ENCODE measurements at places on chromosomes 5 and 9.

DNA sequence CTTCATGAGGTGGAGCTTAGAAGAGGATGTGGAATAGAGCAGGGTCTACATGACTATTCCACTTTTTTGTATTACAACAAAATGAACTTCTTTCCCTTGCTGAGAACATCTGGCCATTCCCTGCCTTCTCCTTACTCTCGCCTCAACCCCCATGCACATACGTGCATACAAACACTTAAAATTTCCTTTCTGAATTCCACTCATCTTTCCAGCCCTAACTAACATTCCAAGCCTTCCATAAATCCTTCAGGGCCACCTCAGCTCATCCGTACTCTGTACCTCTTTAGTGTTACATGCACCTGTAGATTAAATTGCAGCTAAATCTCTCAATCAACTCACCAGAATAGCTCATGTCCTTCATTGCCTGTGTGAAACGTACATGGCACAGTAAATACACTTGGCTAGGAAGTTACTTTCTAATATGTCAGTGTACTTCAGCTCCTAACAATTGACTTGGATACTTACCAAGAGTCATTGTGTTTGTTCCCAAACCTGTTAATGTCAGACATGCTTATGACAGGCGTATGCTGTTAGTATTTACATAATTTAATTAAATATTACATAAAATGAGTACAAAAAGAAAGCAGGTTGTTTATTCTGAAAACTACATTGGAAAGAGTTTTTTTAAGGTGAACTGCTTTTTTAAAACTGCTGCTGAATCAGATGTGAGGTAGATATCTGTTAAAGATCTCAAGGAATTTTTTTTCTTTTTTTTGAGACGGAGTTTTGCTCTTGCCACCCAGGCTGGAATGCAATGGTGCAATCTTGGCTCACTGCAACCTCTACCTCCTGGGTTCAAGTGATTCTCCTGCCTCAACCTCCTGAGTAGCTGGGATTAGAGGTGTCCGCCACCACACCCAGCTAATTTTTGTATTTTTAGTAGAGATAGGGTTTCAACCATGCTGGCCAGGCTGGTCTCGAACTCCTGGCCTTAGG, 55.7 kb downstream of the GLIS3 start:
- no peak for DNase-seq

- DNase-seq = no peak
Measured at GRCh38 chr9:75953218-75953617, 62.7 kb downstream of the PCSK5 start.

GRCh38 chr9:135014311-135015010, 73.0 kb upstream of the OLFM1 start:
- no peak for DNase-seq

- no peak for DNase-seq
Measured at GRCh38 chr9:103789686-103790085, 304.4 kb upstream of the SMC2 start.

GRCh38 chr5:150107909-150108447, 21.6 kb upstream of the CSF1R start:
- DNase-seq = no peak

- no peak for DNase-seq
Measured at GRCh38 chr5:115214541-115214940, 44.8 kb upstream of the TRIM36 start.

DNA sequence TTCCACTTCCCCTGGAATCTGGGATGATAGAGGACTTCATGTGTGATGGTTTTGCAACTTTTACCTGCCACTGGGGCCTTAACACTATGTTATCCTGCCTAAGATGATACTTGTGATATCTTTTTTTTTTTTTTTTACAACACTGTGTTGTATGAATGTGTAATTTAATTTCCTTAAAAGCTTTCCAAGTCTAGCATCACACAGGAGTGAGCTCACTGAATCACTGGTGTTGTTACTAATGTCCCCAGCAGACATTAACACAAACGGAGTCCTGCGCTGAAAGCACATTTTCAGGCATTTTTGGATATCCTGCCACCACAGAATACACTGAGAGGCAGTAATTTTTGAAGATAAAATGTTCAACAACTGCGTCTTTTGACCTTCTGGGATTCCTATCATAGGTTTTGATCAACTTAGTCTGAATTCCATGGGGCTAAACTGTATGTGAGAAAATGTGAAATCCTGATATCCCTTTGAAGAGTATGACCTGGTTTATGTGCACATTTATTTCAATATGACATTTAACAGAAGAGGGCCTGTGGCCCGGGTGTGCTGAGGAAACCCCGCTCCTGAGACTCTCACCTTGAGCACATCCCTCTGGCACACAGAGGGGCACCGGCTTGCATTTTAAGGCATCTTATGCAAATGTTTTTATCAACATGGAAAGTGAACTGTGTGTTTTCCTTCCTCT, 118.0 kb downstream of the FSTL4 start:
- no peak for DNase-seq

DNA sequence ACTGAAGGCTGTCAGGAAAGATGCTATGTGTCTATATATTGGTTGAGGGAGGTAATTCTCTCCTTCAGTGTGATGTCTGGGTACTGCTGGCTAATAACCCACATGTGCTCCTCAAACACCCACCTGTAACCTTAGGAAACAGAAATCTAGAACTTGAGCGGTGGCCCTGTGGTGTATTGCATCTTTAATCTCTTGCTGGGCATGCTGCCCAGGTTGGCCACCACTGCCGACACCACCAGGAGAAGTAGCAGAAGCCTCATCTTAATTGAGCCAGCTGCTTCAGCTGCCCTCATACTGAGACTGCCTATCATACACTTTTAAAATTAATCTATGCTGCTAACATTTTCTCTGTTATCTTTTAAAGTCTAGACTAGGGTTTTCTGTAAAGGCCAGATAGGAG, 103.5 kb upstream of the C5orf63 start:
- no peak for DNase-seq

DNA sequence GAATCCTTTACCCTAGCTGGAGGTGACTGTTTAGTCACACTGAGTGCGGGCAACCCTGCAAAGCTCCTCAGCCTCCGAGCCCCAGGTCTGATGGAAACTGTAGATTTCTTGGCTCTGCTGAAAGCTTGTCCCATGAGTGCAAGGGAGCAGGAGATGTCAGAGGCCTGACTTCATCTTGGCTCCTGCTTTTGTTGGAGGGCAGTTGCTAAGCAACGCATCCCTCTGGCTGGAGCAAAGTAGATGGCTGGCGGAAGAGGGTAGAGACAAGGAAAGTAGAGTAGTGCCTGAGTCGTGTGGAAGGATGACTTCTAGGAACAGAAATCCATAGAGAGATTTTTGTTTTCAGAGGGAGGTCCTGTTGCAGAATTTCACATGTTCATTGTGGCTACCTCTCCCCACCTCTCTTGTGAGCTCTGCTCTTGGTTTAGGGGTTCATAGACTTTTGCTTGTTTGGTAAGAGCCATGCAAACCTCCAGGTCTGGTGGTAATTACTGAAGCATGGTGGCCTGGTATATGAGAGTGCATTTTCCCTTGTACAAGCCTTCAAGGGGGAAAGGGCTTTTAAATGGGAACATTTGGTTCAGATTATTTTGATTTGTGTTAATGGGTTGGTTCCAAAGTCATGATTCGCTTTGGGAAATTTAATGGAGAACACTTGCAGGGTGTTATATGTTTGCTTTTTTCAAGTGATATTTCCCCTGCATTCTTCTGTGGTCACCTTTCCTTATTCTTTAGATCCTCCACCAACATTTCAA, 71.5 kb downstream of the ARHGAP26 start:
- DNase-seq = no peak

- DNase-seq = no peak
Measured at GRCh38 chr5:36722900-36723299, 116.5 kb downstream of the SLC1A3 start.

- no peak for DNase-seq
Measured at GRCh38 chr5:111735583-111736270, 21.3 kb downstream of the NREP start.

- DNase-seq = no peak
Measured at GRCh38 chr5:41157272-41157894, 55.9 kb downstream of the C6 start.

GRCh38 chr5:2143088-2143487, 260.4 kb upstream of the IRX4 start:
- no peak for DNase-seq

GRCh38 chr9:87445646-87446045, 52.0 kb upstream of the DAPK1 start:
- DNase-seq = no peak

- peak; percentile 96 for DNase-seq
Measured at GRCh38 chr9:33816327-33817252, at the start of gene UBE2R2. Gene UBE2R2 (plus strand): TSS chr9:33817160. CDS start chr9:33817758, 598 bp downstream.

- no peak for DNase-seq
Measured at GRCh38 chr9:87372356-87372851, 125.3 kb upstream of the DAPK1 start.

DNA sequence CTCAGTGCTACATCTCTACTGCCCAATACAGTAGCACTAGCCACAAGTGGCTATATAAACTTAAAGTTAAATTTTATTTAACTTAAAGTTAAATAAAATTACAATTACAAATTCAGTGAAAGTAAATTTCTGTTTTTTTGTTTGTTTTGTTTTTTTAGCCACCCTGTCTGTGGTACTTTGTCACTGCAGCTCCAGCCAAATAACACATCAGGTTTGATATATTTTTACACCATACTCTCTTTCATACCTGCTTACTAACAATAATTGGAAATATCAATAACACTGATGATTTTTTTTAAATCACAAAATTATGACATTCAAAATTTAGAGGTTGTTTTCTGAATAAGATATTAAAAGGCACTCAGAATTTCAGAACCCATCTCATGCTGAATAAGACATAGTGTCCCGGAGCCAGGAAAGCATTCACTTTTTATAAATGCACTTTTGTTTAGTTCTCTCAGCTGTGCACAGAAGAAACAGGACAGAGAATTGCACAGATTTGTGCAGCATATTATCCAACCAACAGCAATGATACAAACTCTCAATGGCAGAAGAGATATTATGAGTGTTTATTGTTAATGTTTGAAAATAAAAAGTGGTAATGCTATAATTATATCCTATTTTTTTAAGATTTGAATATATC, 92.6 kb downstream of the EDIL3 start:
- no peak for DNase-seq

DNA sequence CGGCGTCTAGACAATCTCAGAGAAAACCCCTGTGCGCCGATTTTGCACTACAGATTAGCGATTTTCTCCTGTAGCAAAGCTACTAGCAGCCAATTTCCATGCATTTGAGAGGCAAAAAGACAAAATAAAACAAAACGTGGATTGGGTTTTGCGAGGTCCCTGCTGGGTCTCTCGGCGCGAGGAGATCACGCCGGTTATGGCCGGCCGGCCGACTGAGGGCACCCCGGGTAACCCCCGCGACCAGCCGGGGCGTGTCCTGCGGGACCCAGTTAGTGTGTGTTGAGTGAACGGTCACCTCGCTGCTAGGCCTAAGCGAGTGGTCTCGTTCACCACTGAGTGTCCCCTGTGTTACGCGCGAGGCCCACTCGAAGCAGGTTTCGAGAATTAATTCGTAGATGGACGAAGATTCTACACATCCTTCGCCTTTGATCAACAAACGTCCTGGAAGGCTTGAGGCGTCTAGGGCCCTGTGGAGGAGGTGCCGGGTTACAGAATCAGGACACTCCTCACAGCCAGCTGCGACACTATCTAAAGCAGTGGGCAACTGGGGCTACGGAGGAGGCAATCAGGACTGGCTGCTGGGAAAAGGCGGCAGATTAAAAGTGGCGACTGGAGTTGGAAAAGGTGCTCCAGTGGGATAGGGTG, 764 bp upstream of the VDAC1 start:
- no peak for DNase-seq

GRCh38 chr5:112935675-112936074, 13.6 kb upstream of the REEP5 start:
- DNase-seq = no peak

- DNase-seq = no peak
Measured at GRCh38 chr9:14212697-14213420, 101.1 kb downstream of the NFIB start.

- no peak for DNase-seq
Measured at GRCh38 chr9:76868897-76869296, 37.0 kb downstream of the PRUNE2 start.

GRCh38 chr5:8912106-8912505, 633.8 kb downstream of the SEMA5A start:
- no peak for DNase-seq

- DNase-seq = no peak
Measured at GRCh38 chr5:103849934-103850333, 287.3 kb upstream of the NUDT12 start.

- DNase-seq = no peak
Measured at GRCh38 chr5:171494452-171495121, 75.1 kb downstream of the FGF18 start.

DNA sequence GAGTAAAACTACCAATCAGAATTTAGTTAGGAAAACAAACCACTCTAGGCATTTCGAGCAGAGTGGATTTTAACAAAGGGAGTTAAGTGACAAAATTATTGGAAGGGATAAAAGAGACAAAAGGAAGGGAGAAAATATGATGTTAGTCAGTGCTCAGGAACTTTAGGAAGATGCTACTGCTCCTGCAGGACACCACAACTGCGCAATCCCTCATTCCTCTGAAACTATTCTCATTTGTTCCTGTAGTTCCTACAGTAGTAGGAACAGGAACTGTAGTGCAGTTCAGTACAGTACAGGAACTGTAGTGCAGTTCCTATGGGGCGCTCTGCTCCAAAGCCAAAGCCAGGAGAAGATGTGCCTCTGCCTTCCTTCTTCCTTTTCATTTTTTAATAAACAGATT, 29.9 kb upstream of the MEGF10 start:
- no peak for DNase-seq

DNA sequence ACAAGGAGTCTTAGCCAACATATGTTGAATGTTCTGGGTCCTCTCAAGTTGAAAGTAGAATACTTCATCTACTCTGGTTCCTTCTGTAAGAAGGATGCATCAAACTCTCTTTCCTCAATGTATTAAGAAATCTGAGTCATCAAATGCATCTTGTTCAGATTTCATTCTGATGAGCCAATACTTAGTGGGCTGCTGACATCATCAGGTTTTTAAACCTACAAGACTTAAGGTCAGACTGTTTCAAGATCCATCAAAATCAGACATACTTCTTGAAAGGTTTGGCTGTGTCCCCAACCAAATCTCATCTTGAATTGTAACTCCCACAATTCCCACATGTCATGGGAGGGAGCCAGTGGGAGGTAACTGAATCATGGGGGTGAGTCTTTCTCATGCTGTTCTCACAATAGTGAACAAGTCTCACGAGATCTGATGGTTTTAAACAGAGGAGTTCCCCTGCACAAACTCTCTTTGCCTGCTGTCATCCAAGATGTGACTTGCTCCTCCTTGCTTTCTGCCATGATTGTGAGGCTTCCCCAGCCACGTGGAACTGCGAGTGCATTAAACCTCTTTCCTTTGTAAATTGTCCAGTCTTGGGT, 168.8 kb downstream of the RAPGEF6 start:
- no peak for DNase-seq
